ENCODE measurements at places on chromosomes 6 and 20. TPM values are rescaled to one million over a fixed set of nuclear protein-coding genes. Genes with fewer than 3 reads are reported as not detected.
A peak's percentile ranks its signal among the peaks of the same experiment; 100 is the strongest.

DNA sequence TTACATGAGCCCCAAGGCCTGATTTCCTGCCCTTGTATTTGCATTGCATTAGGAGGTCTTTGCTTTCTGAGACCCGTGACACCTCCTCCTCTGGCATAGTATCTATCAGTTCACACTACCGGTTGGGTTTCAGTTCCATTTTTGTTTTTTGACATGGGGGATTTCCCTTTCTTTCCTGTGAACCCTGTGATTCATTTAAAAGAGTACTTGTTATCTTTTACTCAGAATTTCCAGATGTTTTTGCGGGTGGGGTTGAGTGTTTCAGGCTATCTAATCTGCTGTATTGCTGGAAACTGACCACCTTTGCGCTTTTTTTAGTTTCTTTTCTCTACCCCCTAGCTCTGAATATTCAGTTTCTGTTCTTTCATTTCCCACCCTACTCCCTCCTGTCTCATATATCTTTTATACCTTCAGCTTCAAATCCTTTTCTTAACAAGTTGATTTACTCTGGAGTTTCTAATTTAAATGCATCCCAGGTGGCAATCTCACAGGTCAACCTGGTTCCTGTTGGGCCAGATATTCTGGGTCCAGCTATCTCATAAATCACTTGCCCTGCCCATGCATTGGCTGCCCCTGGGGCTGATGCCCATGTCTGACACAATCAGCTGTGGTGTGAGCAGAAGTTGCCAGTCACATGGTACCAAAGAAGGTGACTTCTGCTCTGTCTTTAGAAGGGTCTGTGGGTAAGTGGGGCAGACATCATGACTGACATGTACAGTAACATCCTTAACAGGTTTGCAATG lies 14.3 kb upstream of the NCOA3 start:
- peak overlapping the region; percentile 91 for H3K27ac ChIP-seq
- no peaks in the 10 kb centered on the region for H3K36me3 ChIP-seq
- H3K27me3 ChIP-seq = no peaks in the 10 kb centered on the region

DNA sequence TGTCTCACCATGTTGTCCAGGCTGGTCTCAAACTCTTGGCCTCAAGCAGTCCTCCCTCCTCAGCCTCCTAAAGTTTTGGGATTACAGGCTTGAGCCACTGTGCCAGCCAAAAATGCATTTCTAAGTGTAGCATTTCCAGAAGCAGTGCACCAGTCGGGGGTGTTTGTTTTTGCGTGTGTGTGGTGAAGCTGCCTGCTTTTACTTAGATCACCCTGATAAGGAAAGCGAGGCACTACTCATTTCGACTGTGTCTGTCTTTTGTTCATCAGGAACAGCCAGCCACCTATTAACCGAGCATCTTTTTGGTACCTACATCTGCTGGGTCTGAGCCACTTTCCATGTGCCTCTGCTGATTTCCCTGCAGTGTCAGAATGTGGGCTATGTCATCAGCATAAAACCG lies 18.7 kb downstream of the SIRT5 start:
- H3K27ac ChIP-seq = peak overlapping the region; percentile 60
- H3K27me3 ChIP-seq = no peaks in the 10 kb centered on the region
- H3K36me3 ChIP-seq = peaks cover 15% of the 10 kb centered on the region
- no peak for DNase-seq

DNA sequence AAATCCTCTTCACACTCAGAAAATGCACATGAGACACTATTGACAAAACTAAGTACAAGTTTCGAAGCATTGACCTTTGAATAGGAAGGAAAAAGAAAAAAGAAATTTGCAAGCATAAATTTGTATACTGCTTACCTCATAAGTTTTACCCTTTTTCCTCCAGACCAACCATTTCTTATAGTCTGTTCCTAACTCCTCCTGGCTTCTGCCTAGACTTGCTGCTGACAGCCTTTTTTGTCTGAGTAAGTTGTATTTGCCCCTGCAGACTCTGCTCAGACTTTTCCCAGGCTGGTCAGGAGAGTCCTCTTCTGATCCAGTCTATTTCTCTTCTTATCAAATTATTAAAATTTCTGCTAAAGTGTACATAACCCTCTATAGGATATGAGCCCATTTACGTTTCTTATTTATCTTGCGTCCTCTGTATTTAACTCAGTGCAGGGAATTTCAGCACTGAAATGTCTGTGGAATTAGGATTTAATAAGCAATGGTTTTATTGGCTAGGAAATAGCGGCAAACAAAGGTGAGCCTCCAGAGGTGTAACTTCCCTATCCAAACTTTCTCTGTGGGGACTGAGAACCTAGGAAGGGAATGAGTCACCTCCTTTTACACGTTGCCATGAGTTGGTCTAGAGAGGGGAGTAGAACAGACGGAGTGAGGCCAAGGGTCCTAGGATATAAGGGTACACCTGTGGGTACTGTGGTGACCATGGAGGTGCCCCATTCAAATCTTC lies 207.1 kb upstream of the MARCKS start:
- DNase-seq = no peak
- H3K27me3 ChIP-seq = no peaks in the 10 kb centered on the region
- H3K36me3 ChIP-seq = no peaks in the 10 kb centered on the region
- H3K4me1 ChIP-seq = no peaks in the 10 kb centered on the region

DNA sequence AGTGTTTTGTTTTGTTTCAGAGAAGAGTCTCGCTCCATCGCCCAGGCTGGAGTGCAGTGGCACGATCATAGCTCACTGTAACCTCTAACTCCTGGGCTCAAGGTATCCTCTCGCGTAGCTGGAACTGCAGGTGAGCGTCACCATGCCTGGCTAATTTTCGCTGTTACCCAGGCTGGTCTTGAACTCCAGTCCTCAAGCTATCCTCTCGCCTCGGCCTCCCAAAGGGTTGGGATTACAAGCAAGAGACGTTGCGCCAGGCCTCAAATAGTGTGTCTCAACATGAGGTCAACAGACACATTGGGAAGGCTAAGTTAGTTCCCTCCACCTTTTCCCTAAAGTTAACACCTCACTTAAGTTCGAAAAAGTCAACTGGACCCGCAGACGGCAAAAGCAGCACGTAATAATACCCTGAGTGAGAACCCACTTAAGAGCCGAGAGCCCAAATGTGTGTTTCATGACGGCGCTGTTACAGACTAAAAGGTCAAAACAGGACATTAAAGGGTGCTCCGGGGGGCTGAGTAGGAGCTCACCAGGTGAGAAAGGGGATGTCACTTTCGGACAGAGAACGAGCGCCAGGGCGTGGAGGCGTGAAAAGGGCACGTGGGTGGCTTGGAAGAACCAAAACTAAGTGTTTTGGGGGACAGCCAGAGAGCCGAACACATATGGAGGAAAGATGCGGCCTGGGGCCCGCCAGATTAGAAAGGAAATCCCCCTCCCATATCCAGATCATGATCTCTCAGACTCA lies 499 bp downstream of the TTI1 start:
- H3K4me3 ChIP-seq = peak overlapping the region; percentile 97
- peaks cover 66% of the 10 kb centered on the region for H3K4me1 ChIP-seq
- peak; percentile 61 for DNase-seq
- peaks cover 34% of the 10 kb centered on the region for H3K36me3 ChIP-seq
- no peaks in the 10 kb centered on the region for H3K27me3 ChIP-seq
- peak overlapping the region; percentile 99 for H3K27ac ChIP-seq

GRCh38 chr20:57094991-57095390 lies 171.4 kb downstream of the BMP7 start:
- H3K36me3 ChIP-seq = no peaks in the 10 kb centered on the region
- H3K27me3 ChIP-seq = no peaks in the 10 kb centered on the region
- DNase-seq = no peak
- H3K4me1 ChIP-seq = peaks cover 7% of the 10 kb centered on the region
- no peak overlapping the region for H3K27ac ChIP-seq

GRCh38 chr20:7933346-7933745 lies 6.9 kb downstream of the HAO1 start:
- no peak for DNase-seq
- H3K4me3 ChIP-seq = no peak overlapping the region
- H3K4me1 ChIP-seq = no peaks in the 10 kb centered on the region
- H3K27ac ChIP-seq = no peak overlapping the region
- no peaks in the 10 kb centered on the region for H3K36me3 ChIP-seq

- no peak for DNase-seq
- peaks cover 3% of the 10 kb centered on the region for H3K36me3 ChIP-seq
- no peak overlapping the region for H3K4me3 ChIP-seq
Observed at GRCh38 chr6:166005401-166005943, 162.2 kb downstream of the TBXT start.

Gene OPRM1
- not detected for total RNA-seq

DNA sequence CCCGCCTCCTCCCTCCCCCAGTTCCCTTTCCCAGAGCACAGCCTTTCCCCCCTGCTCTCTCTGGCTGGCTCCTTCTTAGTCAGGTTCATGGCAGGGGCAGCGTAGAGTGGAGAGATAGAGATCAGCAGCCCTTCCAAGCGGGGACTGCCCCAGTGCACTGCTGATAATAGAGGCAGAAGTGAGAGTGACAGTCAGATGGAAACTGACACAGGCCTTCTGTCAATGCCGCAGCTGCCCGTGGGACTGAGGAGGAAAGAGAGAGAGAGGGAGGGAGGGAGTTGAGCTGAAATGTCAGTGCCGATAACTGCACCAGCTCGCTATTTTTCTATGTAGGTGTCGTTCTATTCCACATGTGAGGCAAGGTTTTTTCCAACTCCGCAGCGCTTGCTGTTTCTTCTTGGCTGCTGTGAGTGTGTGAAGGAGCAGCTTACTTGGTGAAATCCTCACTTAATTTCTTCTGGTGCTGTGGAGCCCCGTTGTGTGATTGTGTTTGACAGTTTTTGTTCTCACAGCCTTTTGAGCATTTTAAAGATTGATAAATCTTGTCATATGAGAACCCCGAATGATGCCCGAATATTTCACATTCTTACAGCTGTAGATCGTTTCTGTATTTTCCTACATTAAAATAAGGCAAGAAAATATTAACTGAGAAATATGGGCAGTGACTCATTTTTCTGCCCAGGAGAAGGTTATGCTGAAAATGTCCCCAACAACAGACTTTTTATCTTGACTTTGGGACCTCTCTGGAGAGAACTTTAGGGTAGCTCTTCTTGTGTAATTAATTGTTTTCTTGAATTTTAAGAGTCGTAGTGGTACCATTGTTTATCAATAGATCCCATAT lies 386.4 kb upstream of the MMS22L start:
- H3K36me3 ChIP-seq = no peaks in the 10 kb centered on the region
- H3K27ac ChIP-seq = no peak overlapping the region
- H3K4me3 ChIP-seq = no peak overlapping the region
- no peak for DNase-seq

Gene IMPG1
- total RNA-seq = not detected

DNA sequence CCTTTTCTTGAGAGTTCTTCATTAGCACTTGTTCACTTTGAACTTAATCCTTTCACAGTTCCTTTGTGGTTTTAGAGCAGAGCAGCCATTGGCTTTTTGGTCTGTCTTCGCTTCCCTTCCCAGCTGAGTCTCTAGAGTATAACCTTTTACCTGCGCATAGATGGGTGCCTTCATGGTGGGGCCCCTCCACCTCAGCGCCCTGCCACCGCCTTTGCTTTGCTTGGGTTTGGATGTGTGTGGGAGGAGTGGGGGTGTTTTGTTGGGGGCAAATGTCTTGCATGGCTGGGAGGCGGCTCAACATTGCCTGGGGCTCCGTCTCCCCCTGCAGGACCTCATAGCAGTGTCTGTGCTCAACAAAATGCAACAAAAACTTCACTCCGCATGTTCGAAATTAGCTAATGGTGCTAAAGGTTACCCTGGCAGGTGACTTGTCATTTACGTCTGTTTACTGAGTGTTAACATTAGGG lies 11.9 kb downstream of the PYGB start:
- peaks cover 30% of the 10 kb centered on the region for H3K36me3 ChIP-seq
- H3K4me1 ChIP-seq = peaks cover 38% of the 10 kb centered on the region
- H3K27me3 ChIP-seq = no peaks in the 10 kb centered on the region
- DNase-seq = no peak
- H3K4me3 ChIP-seq = no peak overlapping the region
- H3K27ac ChIP-seq = peak overlapping the region; percentile 10

DNA sequence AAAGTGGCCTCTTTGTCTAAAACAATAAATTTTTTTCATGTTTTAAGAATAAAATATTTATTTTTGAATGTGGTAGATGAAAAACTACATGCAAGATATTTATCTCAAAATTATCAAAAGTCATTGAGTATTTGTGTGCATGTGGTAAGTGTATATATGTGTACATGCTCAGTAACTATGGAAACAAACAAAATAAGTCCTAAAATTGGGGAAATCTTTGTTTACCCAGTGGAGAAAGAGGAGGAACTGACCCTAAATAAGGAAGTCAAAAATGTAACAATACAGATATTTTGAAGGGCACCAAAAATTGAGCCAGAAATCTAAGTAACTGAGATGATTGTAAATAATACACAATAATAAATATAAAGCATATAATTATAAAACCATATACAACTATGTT lies 639.2 kb downstream of the MAFB start:
- H3K4me3 ChIP-seq = no peak overlapping the region
- H3K36me3 ChIP-seq = no peaks in the 10 kb centered on the region
- no peak overlapping the region for H3K27ac ChIP-seq
- H3K27me3 ChIP-seq = no peaks in the 10 kb centered on the region

Gene RAMACL
- total RNA-seq = 0.25 TPM

DNA sequence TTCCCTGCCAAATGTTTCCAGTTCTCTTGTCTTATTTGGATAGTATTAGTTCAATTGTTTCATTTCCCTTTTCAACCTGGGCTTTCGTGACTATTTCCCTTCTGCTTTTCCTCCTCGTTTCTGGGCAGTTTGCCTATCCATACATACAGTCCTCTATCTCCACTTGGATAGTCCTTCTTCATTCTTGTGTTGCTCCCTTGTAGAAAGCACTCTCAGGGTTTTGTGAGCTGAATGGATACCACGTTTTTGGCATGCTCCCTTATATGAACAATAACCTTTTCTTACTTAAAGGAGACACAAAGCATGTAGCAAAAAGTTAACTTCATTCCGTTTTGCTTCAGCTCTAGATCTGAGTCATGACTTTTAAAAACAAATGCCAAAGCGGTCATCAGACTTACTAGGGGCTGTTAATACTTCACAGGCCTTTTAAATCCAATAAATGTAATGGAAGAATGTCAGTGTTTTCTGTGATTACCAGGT lies 16.6 kb downstream of the CRYBG1 start:
- no peak overlapping the region for H3K27ac ChIP-seq
- no peak for DNase-seq
- peaks cover 23% of the 10 kb centered on the region for H3K4me1 ChIP-seq
- H3K4me3 ChIP-seq = no peak overlapping the region

Gene RSPH9
- total RNA-seq = not detected

- H3K27me3 ChIP-seq = no peaks in the 10 kb centered on the region
- no peak for DNase-seq
- H3K4me3 ChIP-seq = no peak overlapping the region
- H3K27ac ChIP-seq = no peak overlapping the region
Observed at GRCh38 chr6:83183082-83183828, 9.8 kb downstream of the PGM3 start.

DNA sequence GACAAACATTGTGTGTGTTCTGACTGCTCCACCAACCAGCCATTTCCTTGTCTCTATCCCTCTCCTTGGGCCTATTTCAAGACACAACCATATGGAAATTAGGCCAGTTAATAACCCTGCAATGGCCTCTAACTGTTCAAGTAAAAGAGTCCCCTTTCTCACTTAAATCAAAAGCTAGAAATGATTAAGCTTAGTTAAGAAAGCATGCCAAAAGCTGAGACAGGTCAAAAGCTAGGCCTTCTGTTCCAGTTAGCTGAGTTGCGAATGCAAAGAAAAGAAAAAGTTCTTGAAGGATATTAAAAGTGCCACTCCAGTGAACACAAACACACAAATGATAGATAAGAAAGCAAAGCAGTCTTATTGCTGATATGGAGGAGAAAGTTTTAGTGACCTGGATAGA lies 22.5 kb downstream of the SERINC1 start:
- peaks cover 58% of the 10 kb centered on the region for H3K36me3 ChIP-seq
- no peak overlapping the region for H3K27ac ChIP-seq
- peaks cover 2% of the 10 kb centered on the region for H3K4me1 ChIP-seq
- H3K27me3 ChIP-seq = no peaks in the 10 kb centered on the region
- H3K4me3 ChIP-seq = no peak overlapping the region

All from activated CD4-positive, alpha-beta T cell treated with anti-CD3 and anti-CD28 coated beads, Interleukin-2, amount 10 ng/mL, durations not matched to agents 7 days and 5 days (primary cell).